Esophagus mucosa (tissue), 1 donor: ENCODE measurements at places on chromosomes 5 and 9.
A peak's percentile ranks its signal among the peaks of the same experiment; 100 is the strongest.

DNA sequence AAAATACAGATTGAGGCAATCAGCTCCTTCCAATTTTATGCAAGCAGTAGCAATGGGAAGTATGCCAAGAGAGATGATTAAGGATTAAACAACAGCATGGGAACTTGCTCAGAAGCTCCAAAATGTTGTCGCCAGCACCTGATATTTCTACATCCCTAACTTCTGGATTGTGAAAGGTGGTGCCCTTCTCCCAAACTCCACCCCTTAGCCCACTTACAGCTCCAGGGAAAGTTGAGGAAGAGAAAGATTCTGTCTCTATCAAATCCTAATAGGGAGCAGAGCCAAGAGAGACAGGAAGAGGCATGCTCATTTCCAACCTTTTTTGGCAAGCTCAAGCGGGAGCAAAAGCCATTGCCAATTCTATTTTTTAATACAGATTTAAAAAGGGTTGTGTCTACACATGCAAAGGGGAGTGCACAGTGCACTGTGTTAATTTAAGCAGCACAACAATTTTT, 92.4 kb upstream of the NR3C1 start:
- ATAC-seq = peak; percentile 69

DNA sequence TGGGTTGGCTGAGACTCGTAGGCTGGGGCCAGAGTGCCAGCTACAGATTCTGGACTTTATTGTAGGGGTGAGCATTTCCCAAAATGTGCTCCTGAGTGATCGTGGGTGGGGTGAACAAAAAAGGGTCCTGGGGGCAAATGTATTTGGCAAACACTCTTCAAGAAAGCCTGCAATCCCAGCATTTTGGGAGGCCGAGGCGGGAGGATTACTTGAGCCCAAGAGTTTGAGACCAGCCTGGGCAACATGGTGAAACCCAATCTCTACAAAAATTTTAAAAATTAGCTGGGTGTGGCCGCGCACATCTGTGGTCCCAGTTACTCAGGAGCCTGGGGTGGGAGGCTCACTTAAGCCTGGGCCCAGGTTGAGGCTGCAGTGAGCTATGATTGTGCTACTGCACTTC, 55.5 kb upstream of the CDKN2AIPNL start:
- ATAC-seq = no peak

DNA sequence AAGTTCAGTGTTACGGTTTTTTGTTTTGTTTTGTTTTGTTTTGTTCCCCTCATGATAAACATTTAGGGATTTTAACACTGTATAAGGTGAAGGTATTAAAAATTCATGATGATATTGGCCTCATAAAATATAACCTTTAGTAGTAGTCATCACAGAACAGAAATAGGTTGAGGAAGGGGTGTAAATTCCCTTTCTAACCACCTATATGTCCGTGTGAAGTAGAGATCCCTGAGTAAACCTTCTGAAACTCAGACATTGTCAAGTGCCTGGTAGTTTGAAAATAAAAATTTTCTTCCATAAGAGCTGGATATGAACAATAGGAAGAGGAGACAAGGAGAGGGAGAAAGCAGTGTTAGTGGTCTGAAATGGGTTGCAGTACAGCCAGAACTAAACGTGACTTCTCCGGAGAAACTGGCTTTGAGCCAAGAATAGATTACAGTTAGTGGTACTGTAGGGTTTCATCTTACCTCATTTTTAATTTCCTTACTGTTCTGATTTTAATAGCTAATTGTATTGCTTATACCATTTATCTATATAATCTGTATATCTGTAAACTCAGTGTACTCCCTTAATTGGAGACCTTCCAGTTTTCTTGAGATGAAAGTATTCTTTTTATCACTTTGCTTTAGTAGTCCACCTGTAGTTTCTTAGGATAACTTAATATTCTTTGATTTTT, 18.3 kb downstream of the UGCG start:
- ATAC-seq = no peak

DNA sequence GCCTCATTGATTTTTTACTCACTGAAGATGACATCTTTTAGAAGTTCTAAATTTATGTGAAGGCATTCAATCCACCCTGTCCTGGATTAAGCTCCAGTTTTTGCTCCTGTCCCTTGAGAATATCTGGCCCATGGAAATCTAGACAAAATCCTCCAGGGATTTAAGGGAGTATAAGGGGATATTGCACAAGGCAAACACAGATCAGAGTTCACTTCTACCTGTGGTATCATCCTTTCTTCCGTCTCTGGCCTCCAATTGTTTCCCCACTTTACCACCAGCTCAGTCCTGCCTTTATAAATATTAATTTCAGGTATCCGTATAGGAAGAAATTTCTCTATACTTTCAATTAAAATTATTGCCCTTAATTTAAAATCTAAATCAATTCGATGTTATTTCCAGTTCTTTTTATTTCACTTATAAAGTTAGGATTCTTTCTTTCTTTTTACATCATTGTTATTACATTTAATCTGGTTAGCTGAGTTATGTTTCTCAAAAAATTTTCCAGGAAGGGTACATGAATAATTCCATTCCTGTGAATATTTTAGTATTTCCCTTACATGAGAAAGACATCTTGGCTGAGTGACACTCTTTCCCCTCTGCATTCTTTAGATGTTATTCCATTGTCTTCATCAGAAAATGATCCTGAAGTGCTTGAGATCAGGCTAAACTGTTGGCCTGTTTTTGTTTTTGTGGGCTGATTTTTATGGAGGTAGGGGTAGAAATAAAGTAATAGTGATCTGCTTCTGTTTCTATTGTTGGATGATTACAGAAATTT, 194.3 kb upstream of the MAP3K1 start:
- no peak for ATAC-seq

DNA sequence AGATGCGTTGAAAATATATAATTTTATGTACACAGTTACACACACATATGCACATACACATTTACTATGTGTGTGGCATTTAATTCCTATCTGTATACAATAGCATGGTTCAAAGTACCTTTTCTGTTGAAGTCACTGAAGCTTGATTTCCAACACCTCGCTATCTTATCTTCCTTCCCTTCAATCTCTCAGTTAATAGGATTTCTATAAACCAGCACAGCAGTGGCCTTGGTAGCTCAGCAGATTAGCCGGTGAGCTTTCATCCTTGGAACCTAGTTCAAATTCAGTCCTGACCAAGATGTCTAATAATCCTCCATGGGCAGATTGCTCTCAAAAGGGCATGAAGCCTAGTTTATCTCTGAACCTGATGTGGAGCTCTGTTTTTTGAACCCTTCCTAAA, 2389.5 kb downstream of the MAT2B start:
- ATAC-seq = no peak

GRCh38 chr5:139646111-139646510, 2.0 kb upstream of the CXXC5 start:
- no peak for ATAC-seq

DNA sequence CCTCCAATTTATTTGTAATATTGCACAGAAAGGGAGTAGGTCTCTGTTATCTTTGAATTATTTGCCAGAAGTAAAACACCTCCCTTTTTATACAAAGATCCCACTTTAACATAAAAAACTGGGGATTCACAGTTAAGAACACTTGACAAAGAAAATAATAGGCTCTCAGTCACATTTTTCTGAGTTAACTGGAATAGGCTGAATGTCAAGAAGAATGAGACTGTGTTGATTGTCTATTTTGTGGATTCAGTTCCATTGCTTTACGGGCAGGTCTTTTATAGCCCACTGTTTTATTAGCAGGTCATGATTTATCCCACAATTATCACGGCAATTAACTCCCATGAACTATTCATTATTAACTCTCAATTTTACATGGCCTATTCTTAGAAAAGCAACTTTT, 427.4 kb downstream of the CTNND2 start:
- ATAC-seq = no peak

DNA sequence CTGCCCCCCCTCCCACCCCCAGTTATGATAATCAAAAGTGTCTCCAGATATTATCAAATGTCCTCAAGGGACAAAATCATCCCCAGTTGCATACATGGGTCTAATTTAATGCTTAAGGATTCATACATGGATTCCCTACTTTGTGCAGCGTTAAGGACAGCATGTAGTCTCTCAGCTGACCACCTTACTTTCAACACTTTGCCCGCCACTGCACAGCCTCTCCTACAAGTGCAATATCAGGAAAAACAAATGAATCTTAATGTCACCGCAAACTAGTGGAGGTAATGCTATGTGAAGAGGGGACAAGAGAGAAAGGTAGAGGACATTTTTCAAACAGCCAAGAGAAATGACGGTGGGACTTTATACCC, 78.6 kb downstream of the TLE1 start:
- ATAC-seq = no peak

DNA sequence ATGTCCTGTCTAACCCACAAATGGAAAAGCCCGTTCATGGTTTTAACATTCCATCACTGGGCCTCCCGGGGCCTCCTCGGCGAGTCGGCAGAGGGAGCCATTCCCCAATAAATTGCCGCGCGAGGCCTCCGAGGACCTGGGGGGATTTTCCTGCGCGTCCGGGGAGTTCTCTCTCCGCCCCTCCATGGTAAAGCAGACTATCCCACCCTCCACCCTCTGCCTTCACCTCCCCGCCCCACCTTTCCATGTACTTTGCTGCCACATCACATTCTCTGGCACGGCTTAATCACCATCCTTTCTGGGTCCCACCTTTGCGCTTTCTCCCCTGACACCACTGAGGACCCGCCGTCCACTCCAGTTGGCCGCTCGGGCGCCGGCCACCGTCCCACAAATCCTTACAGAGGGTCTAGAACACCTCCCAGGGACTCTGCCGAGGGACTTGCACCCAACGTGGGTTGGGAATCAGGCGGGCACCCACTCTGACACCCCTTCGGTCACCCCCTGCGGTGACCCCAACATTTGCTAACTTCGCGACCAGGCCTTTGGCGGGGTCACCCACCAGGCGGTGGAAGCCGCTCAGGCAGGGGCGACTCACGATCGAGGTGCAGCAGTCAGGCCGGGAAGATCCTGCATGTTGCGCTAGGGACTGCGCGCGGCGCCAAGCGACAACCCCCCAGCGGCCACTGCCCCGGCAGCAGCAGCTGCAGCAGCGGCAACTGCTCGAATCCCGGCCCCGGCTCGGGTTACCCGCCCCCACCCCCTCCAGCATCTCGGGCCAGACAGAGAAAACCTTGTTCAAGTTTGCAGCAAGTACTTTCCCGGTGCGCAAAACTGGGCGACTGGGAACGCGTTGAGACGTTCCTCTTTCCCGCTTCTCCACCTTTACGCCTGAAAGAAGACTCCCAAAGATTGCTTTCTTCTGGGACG, at the start of gene MEGF10:
Gene MEGF10, plus strand, starts transcription at position 778 of the 927 bp plus-strand sequence. CDS start 40,513 bp downstream, outside the sequence.
- ATAC-seq = peak; percentile 29

DNA sequence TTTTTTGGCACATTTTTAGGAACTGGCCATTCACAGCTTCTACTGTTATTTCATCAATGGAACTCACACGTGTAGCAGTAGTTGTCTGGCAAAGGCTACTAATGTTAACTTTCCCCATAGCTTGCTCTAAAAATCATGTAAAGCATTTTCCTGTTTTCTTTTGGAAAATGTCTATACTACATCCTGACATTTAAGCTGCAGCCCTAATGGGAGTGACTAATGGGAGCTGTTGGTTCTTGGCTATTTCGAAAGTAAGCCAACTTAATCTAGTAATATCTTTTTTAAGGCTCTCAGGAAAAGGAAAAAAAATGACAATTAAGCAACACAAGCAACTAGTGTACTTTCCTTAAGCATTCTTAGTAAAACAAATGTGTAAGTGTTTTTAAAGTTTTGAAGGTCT, 169.2 kb downstream of the SLC12A2 start:
- ATAC-seq = no peak

- peak; percentile 79 for ATAC-seq
Measured at GRCh38 chr5:175246242-175246888, 197.6 kb downstream of the DRD1 start.

DNA sequence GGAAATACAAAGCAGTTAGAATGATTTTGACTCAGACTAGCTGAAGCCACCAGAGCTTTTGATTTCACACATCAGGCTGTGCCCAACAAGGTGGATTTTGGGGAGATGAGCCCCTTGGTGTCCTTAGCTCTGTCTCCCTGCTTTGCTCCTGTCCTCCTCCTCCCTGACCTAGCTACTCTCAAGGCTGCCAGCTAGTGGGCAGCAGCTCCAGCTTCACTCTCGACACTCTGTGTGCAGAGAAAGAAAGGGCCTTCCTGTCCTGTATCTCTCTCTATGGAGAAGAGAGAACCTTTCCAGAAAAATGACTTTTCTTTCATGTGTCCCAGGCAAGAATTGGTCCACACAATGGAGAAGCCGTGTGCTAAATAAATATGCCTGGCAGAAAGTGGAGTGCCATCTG, 446.2 kb downstream of the SEMA5A start:
- ATAC-seq = no peak

DNA sequence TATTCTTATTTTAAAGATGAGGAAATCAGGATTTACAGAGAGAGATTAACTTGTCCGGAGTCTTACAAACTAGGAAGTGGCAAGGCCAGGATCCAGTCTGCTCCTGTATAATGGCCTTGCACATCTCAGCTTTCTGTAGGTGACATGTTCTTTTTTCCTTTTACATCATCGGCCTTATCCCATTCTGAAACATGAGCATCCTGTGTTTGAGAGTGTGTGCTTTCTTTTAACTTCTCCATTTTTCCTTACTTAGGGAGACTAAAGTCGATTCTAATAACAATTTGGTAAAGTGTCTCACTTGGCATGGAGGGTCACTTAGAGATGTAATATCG, 214.6 kb downstream of the CD180 start:
- no peak for ATAC-seq

- peak; percentile 32 for ATAC-seq
Measured at GRCh38 chr5:97764700-97765099, 581.7 kb upstream of the RIOK2 start.

DNA sequence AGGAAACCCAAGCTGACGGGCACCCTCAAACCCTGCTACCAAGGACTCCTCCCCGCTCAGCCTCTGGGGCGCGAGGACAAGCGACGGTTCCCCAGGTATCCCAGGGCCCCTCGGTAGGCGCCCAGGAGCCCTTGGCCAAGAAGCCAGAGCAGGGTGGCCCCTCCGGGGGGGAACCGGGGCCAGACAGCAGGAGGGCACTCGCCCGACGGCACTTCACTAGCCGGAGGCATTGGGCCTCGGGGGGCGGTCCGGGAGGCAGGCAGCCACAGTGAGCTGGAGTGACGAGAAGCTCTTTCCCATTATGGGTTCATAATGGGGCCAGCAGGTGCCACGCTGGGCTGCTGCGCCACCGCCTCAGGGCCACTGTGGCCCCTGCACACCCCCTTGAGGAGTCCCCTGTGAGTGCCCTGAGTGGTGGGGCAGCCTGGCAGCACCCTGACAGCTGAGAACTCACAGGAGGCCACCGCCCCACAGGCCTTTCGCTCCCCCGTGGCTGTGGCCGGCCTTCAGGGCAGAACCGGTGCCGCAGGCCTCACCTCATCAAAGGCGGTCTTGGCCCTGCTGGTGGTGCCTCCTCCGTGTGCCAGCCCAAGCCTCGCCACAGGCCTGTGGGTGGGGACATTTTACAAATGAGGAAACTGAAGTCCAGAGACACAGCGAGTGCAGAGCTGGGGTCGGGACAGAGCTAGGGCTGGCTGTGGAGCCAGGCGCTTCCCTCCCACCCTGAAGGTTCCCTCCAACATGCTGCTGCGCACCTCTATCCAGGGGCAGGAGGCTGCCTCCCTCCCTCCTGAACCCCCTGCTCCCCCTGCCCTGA, 68.7 kb downstream of the PSMB7 start:
- ATAC-seq = no peak
